Stimulated activated CD8-positive, alpha-beta memory T cell treated with anti-CD3 and anti-CD28 coated beads, Interleukin-7, amount 100 ng/mL, for 1 hour (primary cell): ENCODE measurements at places on chromosomes 2 and 18.
A peak's percentile ranks its signal among the peaks of the same experiment; 100 is the strongest.

DNA sequence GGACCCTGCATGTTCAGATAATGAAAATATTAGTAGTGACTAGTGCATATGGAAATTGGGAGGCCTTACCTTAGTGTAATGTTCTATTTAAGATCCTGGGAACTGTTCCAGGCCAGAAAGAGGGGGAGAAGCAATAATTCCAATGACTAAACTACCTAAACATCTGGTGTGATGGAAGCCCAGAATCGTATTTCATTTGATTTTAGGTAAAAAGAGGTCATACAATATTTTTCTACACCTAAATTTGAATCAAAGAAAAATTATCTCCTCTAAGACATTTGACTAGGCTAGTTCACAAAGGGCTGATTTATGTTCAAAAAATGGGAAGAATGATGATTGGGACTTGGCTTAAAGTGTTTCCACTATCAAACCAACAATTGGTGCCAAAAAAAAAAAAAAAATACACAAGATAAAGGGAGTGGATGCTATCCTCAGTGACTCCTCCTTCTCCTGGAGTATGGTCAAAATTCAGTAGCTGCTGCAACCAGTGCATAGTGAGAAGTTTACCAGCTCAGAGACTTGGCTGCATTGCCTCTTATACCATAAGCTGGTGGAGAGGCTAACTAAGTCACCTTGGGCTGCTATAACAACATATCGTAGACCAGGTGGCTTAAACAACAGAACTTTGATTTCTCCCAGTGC lies 1038.3 kb upstream of the ACVR2A start:
- no peak for DNase-seq

GRCh38 chr18:58593938-58594337 lies 35.0 kb downstream of the ALPK2 start:
- DNase-seq, result no peak

DNA sequence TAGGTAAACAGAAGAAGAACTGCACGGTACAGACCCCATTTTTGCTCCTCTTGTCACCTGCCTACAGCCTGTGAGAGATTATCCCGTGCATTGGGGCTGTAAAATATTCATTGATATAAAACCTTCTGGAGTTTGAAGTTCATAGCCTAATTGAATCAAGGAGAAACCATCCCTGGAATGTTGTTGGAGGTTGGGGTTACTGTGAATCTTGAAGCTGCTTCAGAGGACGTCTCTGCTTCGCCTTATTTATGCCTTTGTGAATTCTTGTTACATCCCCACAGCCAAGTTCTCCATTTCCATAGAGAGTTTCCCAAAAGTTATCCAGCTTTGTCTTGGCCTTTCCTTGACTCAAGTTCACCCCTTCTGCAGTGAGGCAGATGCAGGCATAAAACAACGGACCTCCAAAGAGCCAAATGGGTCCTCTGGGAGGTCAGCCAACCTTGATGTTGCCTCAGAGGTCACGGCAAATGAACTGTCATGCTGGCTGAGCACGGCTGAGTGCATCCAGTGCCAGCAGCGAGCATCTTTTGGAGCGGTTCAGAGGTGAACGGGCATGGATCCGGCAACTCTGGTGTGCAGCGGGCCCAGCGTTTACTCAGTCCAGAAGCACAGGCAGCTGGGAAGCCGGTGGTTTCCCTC lies 317.6 kb downstream of the PRKCE start:
- DNase-seq, result no peak

- DNase-seq, result no peak
Measured at GRCh38 chr2:101832114-101832513, 134.6 kb downstream of the MAP4K4 start.

DNA sequence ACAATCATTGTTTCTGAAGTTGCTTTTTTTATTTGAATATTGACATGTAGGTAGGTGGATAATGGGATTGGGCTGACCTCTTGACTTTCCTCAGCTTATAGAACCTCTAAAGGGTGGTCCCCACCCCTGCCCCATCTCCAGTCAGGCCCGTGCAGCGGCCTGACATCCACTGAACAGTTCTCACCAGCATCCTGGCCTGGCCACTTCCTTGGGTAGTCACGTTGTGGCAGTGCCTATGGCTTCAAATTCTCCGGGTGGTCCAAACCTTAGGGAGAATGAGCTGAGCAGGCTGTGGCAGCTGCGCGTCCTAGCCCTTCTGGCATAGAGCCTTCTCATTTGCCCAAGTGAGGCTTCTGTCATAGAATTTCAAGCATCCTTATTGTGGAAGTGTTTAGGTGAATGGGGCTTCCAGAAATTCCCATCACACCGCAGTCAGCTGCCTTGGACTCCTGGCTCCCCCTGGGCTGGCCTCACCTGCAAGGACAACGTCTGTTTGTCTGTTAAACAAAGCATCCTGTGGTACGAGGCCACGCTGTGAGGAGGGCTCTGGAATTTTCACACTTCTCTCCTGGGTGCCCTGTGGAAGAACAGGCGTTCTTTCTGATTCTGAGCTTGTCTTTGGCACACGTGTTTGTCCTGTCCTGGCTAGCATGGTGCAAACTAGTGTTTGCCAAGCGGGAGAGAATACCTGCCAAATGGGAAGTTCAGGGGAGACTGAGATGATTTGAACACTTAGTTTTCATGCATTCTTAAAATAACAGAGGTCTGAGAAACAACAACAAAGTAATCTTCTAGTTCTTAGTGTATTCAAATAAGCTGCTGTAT lies 31.8 kb upstream of the OTOS start:
- no peak for DNase-seq

- DNase-seq, result no peak
Measured at GRCh38 chr2:217429981-217430500, 570.2 kb upstream of the TNP1 start.

DNA sequence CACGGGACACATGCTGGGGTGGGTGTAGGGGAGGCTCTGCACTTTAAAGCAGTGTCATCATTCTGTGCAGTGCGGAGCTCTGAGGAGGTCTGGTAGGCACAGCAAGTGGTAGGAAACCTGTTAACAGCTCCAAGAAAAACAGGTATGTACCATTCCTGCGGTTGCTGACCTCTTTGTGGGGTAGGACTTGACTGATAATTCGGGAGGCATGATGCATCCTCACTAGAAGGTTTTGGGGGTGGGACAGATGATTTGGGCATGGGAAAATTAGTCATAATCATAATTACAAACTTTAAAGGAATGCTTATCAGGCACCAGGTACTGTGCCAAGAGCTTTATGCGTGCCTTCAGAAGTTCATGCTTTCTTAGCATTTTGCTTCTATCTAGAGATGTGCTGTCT lies 9.7 kb downstream of the DOK1 start:
- DNase-seq, result no peak

DNA sequence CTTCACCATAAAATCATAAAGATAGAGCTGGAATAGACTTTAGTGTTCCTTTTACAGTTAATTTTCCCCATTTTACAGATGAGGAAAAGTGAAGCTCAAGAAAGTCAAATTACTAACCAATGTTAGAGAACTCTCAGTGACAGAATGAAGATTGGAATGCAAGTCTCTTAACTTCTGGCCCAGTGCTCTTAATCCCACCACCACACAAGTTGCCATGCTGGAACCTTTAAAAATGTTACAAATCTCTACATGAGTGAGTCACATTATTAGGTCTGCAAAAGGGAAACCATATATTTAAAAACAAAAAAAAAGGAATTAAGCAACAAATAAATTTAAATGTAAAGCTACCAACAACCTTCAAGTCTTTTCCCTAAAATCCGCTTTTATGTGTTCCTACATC lies 3.5 kb downstream of the NCKAP1 start:
- DNase-seq, result no peak

DNA sequence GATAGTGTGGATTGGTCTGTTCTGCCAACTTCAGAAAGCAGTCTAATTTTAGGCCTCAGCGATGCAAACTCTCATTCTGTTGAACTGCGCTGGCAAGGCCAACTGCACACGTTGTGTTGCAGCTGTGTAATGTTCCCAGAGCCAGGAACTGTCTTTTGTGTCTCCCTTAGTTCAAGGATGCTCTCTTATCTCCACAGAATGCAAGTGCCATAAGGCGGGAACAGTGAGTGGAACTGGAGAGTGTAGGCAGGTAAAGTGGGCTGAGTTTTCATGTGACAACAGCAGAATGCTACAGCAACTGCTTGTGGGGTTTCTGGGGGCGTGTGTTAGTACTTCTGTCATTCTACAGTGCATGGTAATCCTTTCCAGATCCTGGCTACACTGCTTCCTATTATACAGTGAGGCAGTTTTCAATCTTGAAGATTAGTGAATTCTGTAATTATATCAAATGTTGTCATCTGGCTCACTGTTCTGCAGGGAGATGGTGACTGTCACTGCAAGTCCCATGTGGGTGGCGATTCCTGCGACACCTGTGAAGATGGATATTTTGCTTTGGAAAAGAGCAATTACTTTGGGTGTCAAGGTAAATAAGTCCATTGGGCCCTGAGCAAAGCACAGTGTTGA lies 125.8 kb downstream of the LAMA3 start:
- no peak for DNase-seq

GRCh38 chr2:46236006-46236875 lies 61.0 kb upstream of the EPAS1 start:
- DNase-seq, result no peak

DNA sequence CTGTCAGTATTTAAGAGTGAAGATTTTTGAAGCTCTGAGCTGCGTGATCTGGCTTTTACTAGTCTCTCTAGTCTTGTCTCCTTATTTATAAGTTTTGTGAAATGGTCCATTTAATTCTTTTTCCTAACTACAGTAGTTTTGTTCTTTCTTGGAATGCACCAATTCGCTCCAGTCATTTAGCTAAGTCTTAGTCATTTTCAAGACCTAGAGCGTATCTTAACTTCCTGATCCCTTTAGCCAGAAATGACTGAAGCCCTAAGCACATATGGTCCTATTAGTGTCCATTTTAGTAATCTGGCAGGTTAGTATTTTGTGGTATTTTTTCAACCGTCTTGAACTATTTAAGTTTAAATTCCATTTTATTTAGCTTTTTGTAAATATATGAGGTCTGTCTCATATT lies 3.6 kb downstream of the BIRC6 start:
- DNase-seq, result no peak

GRCh38 chr2:110166266-110166665 lies 38.5 kb downstream of the NPHP1 start:
- no peak for DNase-seq

- DNase-seq, result no peak
Measured at GRCh38 chr2:43269074-43269572, 42.7 kb upstream of the ZFP36L2 start.

- DNase-seq, result no peak
Measured at GRCh38 chr2:184923751-184924150, 325.4 kb downstream of the ZNF804A start.

DNA sequence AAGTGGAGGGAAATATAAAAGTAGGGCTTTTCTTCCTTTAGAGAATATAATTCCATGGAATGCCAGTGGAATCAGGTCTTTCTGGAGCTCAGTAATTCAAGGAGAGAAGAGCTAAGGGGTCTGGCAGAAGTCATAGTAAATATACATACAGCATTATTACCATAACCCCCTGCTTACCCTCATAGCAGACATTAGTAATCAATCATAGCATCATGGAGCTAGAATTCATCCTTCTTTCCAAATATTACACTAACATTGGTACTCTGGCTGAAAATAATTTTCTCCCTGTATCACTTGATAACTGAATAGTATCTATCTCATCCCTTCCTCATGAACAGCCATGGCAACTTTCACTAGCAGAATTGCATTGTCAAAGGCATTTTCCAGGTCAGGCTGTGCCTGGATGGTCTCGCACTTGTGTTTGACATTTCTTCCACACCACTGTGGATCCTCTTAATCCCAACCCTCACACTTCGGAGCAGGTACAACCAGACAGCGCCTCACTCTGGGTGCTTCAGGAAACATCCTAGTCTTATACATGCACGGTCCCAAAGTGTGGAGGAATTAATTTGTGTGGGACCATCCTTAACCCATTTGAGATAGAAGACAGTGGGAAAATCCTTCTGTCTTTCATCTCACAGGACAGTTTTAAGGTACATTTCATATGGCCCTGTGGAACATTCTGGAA lies 84.2 kb upstream of the SEC11C start:
- DNase-seq, result no peak

- DNase-seq, result peak; percentile 34
Measured at GRCh38 chr2:136225950-136226835, 108.2 kb upstream of the CXCR4 start.

- DNase-seq, result no peak
Measured at GRCh38 chr2:143195511-143195910, 66.3 kb downstream of the ARHGAP15 start.

DNA sequence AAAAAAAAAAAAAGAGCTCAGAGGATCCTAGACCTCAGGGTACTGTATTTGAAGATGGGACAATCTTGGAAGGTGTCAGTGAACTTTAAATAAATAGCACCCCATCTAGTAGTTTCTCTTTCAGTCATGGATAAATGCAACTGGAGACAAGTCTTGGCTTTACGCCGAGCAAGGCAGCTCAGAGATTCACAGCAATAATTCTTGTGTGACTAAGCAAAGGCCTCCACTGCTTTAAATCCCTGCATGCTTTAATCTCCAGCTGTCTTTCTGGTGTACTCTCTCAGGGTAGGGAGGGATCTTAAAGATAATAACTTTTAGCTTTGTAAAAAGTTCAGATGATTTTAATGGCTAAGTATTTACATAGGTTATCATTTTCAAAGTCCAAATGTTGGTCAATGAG lies 36.3 kb downstream of the NRXN1 start:
- DNase-seq, result no peak

- no peak for DNase-seq
Measured at GRCh38 chr2:34979148-34979547, 1376.4 kb upstream of the CRIM1 start.

GRCh38 chr18:58167073-58167472 lies 123.0 kb downstream of the NEDD4L start:
- DNase-seq, result no peak

GRCh38 chr18:41695441-41695840 lies 259.6 kb upstream of the PIK3C3 start:
- DNase-seq, result no peak

GRCh38 chr2:117087535-117088291 lies 726.8 kb upstream of the DDX18 start:
- DNase-seq, result no peak

DNA sequence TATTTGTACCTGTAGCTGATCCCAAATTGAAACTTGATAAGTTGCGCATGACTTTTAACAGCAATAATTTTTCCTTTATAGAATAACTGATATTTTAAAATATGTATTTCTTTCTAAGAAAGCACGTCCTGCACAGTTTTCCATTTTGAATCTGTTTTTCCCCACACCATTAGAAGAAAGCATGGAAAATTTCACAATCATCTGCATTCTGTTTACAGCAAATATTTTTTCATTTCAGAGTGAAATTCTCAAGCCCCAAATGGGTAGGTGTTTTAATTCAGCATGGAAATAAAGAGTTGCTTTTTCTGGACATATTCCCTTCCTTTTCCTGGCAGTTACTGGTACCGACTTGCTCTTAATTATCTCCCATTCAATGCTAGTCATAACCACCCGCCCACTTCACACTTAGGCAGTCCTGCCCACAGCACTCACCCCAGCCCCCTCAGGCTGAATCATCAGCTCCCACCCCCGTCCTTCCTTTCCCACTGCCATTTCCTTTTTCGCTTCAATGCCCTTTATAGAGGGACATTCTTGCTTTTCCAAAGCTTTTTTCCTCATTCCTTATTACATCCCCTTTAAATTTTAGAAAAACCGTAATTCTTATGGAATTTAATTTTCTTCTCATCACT lies 89.2 kb upstream of the GLS start:
- DNase-seq, result no peak

GRCh38 chr2:233241803-233242202 lies 9.7 kb upstream of the ATG16L1 start:
- DNase-seq, result no peak
